ENCODE measurements at places on chromosomes 12 and 14. TPM values are rescaled to one million over a fixed set of nuclear protein-coding genes. Genes with fewer than 3 reads are reported as not detected.

The CFAP73 gene
- not detected for total RNA-seq

The SOAT2 gene
- total RNA-seq, result not detected

The ARHGAP9 gene
- under 0.01 TPM for total RNA-seq

The IL25 gene
- not detected for total RNA-seq

The ACRBP gene
- total RNA-seq, result 0.33 TPM

The CCDC198 gene
- total RNA-seq, result not detected

The RERGL gene
- total RNA-seq, result not detected

The SERPINA10 gene
- not detected for total RNA-seq

The OR4Q2 gene
- not detected for total RNA-seq

The DLK1 gene
- not detected for total RNA-seq

The ALDH1L2 gene
- 35.7 TPM for total RNA-seq

The INHBC gene
- not detected for total RNA-seq

The PLEKHD1 gene
- total RNA-seq, result under 0.01 TPM

The GPR68 gene
- 0.26 TPM for total RNA-seq

The PIWIL1 gene
- total RNA-seq, result not detected

The SLC6A15 gene
- total RNA-seq, result 0.99 TPM

The SLC6A13 gene
- not detected for total RNA-seq

The PLA2G1B gene
- not detected for total RNA-seq

The TAS2R9 gene
- total RNA-seq, result not detected

The LIN7A gene
- total RNA-seq, result 9.5 TPM

The CLEC4A gene
- 0.33 TPM for total RNA-seq

The TWF1 gene
- total RNA-seq, result 167 TPM

The ATP5MC2 gene
- 169 TPM for total RNA-seq

The RFX4 gene
- total RNA-seq, result not detected

The RNASE3 gene
- not detected for total RNA-seq

The NTS gene
- not detected for total RNA-seq

The MEG3 gene
- total RNA-seq, result 95.0 TPM

The IL31 gene
- not detected for total RNA-seq

The CYP27B1 gene
- under 0.01 TPM for total RNA-seq

The PTPRB gene
- total RNA-seq, result 0.66 TPM

The AICDA gene
- total RNA-seq, result not detected

The DACT1 gene
- 22.6 TPM for total RNA-seq

The RIPK3 gene
- 0.33 TPM for total RNA-seq

The FGF6 gene
- total RNA-seq, result not detected

The LALBA gene
- not detected for total RNA-seq

The OAS2 gene
- 2.3 TPM for total RNA-seq

The NPFF gene
- total RNA-seq, result not detected
